Cortex of kidney (tissue), 1 donor: ENCODE measurements at places on chromosomes 4 and X.

GRCh38 chrX:129665916-129666644 lies 11.3 kb upstream of the APLN start:
- DNase-seq, result no peak

GRCh38 chr4:110963662-110964280 lies 340.9 kb upstream of the PITX2 start:
- DNase-seq, result no peak

GRCh38 chr4:12615822-12616221 lies 868.3 kb downstream of the RAB28 start:
- no peak for DNase-seq

DNA sequence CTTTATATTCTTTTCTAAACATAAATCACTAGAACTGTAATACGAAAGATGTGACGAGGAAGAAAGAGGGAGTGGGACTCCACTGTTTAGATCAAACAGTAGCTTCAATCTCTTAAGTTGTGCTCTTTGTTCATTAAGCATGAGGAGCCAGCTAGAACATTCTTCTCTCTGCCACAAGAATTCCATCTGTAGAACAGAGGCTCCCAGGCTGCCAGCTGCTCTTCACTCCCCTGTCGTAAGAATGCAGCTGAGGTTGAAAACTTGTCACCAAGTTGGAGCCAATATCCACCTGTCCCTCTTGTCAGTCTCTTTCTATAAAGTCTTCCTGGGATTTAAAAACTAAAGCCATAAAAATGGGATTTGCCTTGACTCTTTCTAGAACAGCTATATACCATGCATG lies 65.0 kb upstream of the SEC24B start:
- no peak for DNase-seq

GRCh38 chr4:41949531-41949930 lies 14.3 kb downstream of the TMEM33 start:
- no peak for DNase-seq

GRCh38 chr4:150593996-150594395 lies 12.0 kb downstream of the MAB21L2 start:
- no peak for DNase-seq

DNA sequence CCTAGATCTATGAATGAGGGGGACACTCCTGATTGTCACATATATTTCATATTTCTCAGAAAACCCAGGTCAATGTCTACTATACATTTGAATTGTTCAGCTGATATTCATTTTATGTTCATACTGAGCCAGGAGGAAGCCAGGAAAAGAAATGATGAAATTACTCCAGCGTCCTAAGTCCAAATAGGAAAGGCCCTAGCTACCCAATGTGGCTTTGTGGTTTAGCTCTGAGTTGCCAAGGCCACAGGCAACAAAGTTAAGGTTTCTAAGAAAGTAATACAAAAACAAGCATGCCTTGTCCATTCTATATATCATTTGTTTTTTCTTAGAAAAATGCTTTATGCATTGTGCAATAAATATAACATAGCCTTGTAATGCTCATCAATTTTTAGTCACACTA lies 4.5 kb upstream of the CSN2 start:
- DNase-seq, result no peak

DNA sequence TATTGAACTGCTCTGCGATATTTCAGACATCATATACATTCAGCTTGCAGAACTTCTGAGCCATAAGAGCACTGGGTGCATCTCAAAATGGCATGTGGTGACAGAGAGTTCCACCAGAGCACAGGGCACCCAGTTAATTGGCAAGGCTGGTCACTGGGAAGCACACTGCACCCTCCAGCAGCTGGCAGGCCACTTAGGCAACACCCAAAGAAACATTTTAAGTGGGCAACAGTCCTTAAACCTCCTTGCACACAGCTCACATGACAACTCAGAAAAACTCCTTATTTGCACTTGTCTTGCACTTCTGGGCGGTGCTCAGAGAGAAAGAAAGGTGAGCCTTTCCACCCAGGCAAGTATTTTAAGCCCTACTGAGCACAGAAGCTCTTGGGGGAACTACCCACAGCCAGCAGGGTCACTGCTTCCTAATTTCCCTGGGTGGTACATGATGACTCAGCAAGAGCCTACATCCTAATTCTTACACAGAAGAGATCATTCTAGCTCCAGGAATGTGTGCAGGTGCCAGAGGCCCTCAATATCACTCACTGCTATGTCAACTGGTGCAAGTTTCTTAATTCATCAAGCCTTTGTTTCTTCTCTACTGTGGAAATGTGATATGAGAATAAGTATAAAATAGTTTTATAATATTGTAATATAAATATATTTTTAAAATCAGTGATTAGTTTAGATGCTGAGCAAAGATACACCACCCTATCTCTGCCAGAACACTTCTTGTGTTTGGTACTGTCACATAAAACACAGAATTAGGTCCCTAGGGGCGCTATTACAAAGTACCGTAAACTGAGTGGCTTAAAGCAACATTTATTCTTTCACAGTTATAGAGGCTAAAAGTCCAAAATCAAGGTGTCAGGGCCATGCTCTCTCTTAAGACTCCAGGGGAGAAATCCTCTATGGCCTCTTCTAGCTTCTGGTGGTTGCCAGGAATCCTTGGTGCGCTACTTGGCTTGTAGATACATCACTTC lies 155.1 kb upstream of the PPARGC1A start:
- no peak for DNase-seq

GRCh38 chr4:56937262-56937661 lies 29.6 kb downstream of the REST start:
- no peak for DNase-seq

DNA sequence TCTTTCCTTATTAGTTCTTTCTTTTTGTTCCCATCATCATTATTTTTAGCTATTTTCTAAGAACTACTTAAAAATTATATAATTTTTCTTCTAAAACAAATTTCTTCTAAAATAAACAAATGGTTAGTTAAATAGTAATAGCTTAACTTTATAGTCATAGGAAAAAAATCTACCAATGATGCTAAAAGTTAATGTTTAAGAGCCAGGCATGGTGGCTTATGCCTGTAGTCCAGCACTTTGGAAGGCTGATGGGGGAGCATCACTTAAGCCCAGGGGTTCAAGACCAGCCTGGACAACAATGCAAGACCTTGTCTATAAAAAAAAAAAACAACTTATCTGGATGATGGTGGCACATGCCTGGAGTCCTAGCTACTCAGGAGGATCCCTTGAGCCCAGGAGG lies 127.1 kb upstream of the ANXA3 start:
- no peak for DNase-seq

DNA sequence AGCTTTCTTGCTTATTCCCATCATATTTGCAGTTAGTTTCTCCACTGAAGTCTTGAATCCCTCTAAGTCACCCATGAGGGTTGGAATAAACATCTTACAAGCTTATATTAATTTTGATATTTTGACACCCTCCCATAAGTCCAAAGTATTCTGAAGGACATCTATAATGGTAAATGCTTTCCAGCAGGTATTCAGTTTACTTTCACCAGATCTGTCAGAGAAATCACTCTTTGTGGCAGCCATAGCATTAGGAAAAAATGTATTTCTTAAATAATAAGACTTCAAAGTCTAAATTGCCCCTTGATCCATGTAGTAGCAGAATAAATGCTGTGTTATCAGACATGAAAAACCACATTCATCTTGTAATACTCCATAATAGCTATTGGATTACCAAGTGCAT lies 1371.7 kb upstream of the PABPC4L start:
- DNase-seq, result no peak

DNA sequence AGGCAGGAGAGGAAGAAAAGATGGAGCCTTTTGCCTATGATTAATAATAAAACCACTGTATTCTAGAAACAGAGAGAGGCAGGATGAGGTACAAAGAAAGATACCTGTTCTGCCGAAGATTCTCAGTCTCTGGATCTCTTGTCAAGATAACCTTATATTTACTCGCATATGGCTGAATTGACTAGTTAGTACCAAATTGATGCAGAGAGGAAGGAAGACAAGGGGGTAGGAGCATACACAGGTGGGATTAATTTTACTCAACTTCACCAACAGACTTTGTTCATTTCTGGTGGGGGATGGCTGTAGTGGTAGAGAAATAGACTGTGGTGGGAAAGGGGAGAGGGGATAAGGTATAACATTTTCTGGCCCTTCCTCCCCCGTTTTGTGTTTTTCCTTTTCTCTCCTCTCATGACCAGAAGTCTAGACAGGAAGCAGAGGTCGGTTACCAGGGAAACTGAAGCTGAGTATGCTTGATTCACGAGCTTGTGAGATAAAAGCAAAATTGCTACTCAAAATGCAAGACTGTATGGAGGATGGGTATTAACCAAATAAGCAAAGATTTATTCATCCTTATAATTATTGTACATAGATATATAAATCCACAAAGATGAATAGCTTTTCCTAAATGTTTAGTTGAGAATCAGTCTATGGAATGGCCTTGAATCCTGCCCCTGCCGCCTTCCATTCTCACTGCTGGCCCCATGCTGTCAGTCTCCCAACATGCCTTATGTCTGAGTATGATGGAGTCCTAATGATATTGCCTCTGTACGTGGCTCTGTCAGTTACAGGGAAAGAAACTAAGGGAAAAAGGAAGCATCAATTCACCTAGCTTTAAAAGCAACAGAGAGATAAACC lies 17.8 kb upstream of the PAGE2B start:
- no peak for DNase-seq

DNA sequence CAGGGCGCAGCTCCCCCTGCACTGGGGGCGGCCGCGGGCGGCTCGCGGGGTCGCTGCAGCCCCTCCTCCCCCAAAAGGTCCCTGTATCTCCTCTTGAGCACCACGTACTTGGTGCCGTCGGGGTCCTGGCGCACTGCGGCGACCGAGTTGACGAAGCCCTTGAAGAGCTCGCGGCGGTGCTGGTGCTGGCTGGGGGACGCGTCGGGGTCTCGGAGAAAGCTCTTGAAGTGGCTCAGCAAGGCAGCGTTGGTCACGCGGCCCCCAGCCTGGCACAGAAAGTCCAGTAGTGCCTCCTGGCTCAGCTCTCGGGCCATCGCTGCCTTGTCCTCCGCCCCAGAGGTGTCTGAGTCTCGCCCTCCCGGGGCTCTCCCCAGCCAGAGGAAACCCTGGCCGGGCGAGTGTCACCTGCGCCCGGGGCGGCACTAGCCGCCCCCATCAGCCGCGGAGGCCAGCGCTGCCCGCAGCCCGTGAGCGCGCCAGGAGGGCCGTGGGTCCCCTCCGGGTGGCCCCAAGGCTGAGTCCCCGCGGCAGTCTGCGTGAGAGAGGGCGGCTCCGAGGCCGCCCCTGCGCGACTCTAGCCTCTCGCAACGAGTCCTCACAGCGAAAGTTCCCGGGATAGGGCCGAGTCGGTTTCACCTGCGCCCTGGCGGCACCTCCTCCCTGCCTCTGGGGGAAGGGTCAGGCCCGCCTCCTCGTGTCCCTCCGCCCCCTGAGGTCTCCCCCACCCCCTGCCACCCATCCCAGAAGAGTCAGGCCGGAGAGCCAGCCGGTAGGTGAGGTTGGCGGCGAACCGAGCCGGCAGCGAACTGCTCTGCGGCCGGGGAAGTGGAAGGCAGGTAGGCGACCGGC lies at the start of gene SOWAHB:
SOWAHB (minus strand) TSS at position 609 of the 849 bp plus-strand sequence; CDS start at position 314, 295 bp downstream.
- DNase-seq, result peak; percentile 37

- DNase-seq, result no peak
These were observed 482.1 kb downstream of the TMA16 start for GRCh38 chr4:163976588-163976987.

DNA sequence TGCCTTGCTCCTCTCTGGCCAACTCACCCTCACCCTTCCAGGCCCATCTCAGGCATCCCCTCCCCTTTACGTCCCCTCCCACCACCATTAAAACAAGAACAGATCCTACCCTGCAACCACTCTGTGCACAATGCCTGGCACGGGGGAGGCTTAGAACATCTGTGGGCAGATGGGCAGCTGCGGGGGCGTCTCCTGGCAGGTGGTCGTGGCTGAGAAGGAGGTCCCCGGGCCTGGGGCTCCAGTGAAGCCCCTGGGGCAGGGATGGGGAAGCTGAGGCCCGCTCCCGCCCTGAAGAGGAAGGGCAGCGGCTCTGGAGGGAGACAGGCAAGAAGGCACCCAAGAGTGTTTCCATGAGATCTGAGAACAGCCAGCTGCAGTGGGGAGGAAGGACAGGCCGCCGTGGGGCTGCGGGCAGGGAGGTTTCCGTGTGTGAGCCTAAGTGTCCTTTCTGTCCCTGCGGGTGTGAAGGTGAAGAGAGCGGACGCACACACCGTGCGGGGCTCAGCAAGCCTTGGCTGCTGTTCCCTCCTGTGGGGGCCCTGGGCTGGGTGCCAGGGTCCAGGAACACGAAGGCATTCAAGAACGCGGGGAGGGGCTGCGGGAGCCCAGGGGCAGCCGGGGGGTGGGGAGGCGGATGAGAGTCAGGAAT lies 7.8 kb upstream of the TBC1D14 start:
- DNase-seq, result no peak

DNA sequence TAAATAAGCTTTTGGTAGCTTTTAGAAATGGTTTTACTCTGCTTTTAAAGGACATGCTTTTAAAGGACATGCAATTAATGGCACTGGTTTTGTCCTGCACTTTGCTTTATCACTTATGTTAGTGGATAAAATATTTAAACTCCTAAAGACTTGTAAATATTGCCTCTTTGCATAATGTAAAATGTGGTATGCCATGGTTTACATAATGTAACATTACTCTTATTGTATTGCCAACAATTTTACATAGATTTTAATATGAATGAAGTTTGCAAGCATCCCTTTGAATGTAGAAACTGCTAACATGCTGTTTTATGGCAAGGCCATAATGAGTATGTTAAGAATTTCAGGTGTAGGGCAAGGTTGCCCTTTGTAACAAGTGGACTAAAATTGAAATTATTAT lies 118.4 kb downstream of the CHIC1 start:
- DNase-seq, result no peak

- DNase-seq, result no peak
These were observed 38.1 kb downstream of the EGFL6 start for GRCh38 chrX:13607331-13607995.

- DNase-seq, result no peak
These were observed 3.0 kb upstream of the MAB21L2 start for GRCh38 chr4:150578745-150579501.

- no peak for DNase-seq
These were observed 547.2 kb upstream of the ADGRL3 start for GRCh38 chr4:60652933-60653332.

DNA sequence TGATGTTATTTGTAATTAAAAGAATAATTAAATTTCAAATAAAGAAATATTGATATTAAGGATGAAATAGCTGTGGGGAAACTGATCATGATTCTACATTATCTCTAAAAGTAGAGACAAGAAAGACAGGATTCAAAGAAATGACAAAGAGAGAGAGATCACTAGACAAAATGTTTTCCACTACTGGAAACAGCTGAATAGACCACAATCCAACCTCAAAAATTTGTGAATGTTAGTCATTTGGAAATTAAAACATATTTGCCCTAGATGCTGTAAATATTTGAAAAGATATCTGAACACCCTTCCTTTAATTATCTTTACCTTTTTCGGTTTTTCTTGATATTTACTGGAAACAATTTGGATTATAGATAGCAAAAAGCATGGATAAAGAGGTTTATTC lies 414.9 kb downstream of the CENPC start:
- DNase-seq, result no peak

GRCh38 chr4:41784191-41784979 lies 35.9 kb upstream of the PHOX2B start:
- no peak for DNase-seq
